ENCODE measurements at places on chromosomes 7 and 10. TPM values are rescaled to one million over a fixed set of nuclear protein-coding genes. Genes with fewer than 3 reads are reported as not detected.

The GDF2 gene
- not detected for total RNA-seq

The LRMDA gene
- 6.6 TPM for total RNA-seq

The CFAP69 gene
- total RNA-seq: 17.0 TPM

The NKX2-3 gene
- total RNA-seq: not detected

The CYP2C8 gene
- 5.5 TPM for total RNA-seq

DNA sequence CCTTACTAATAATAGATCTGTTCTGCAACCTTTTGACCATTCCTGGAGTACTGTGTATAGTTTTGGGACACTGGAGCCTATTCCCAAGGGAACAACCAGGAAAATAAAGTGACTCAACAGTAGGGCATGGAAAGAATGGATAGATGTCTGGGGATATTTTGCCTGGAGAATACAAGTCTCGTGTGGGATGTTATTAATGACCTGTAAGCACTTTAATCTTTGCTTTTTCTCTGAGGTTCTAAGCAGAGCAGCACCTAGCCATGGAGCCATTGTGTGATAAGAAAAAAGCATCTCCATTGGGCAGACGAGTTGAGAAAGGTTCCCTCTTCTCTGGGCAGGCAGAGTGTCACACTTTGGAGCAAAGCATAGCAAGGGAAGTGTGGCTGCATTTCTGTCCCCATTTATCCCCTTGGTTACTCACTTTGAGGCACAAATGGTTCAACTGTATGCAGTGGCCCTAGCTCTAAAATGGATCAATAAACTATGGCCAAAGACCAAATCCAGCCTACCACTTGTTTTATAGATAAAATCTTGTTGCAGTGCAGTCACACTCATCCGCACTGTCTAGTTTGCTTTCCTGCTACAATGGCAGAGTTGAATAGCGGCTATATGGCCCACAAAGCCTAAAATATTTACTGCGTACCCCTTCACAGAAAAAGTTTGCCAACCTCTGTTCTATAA lies 21.0 kb upstream of the CCDC71L start:
- DNase-seq: no peak

DNA sequence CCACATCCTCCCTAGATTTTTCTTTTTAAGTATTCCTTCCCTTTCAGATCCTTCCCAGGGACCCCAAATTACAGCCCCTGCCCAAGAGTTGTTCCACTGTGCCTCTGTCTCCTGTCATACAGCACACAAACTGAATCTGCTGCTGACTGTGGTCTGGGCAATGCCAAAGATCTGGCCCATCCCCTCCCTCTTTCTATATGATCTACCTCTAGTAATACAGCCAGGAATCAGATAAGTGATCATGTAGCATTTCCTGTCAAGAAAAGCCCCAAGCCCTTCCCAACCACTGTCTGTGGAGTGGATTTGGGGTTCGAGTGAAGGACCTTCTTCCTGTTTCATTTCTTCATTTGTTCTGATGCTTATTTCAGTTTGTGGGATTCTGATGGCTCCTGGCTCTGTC lies 6.7 kb downstream of the STX1A start:
- DNase-seq: no peak

- no peak for DNase-seq
Observed at GRCh38 chr10:30873411-30873810, 158.3 kb downstream of the ZNF438 start.

- peak; percentile 81 for DNase-seq
Observed at GRCh38 chr10:70052462-70053217, at the start of gene MACROH2A2. Gene MACROH2A2, plus strand, starts transcription at chr10:70052846. Its CDS starts 22,813 bp downstream, at chr10:70075659.

DNA sequence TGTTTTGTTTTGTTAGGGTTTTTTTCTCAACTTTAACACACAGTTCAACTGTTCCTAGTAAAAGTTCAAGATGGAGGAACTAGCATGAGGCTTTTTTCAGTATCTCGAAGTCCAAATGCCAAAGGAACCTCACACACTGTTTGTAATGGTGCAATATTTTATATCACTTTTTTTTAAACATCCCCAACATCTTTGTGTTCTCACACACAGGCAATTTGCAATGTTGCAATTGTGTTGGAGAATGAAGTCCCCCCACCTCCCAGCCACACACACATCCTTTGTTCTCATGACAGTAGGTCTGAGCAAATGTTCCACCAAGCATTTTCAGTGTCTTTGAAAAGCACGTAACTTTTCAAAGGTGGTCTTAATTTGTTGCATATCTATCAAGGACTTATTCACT lies 120.9 kb downstream of the TWIST1 start:
- DNase-seq: no peak

- no peak for DNase-seq
Observed at GRCh38 chr10:18149196-18149800, 9.1 kb downstream of the CACNB2 start.

- no peak for DNase-seq
Observed at GRCh38 chr10:97109547-97109946, 76.2 kb downstream of the SLIT1 start.

Data from dorsolateral prefrontal cortex (tissue), 122 donors.